Cardiac ventricle fibroblast (primary cell): ENCODE measurements at places on chromosomes 5 and 9. TPM values are rescaled to one million over a fixed set of nuclear protein-coding genes. Genes with fewer than 3 reads are reported as not detected.

The KIF12 gene
- not detected in 2 replicates for total RNA-seq

The SPINK1 gene
- not detected in 2 replicates for total RNA-seq

The MYOT gene
- total RNA-seq: not detected in 2 replicates

The OLFM1 gene
- total RNA-seq: 3.7 and 5.4 TPM in 2 replicates

The TMOD1 gene
- 0.06 and 0.39 TPM in 2 replicates for total RNA-seq

The GRXCR2 gene
- not detected in 2 replicates for total RNA-seq

The PCDHGA4 gene
- total RNA-seq: 5.8 and 6.8 TPM in 2 replicates

The FKBP15 gene
- 14.3 and 17.8 TPM in 2 replicates for total RNA-seq

The MRPL50 gene
- 9.4 and 10.6 TPM in 2 replicates for total RNA-seq

The TAS2R1 gene
- total RNA-seq: not detected in 2 replicates

The SEMA6A gene
- 2.7 and 3.2 TPM in 2 replicates for total RNA-seq

The SPINK13 gene
- 6.4 and 8.4 TPM in 2 replicates for total RNA-seq

The GABRB2 gene
- not detected in 2 replicates for total RNA-seq
